ENCODE measurements at places on chromosomes 5 and 9. TPM values are rescaled to one million over a fixed set of nuclear protein-coding genes. Genes with fewer than 3 reads are reported as not detected.

Gene ORM2
- not detected for total RNA-seq

GRCh38 chr5:147512659-147513379 lies 3.0 kb upstream of the DPYSL3 start:
- no peak for DNase-seq

DNA sequence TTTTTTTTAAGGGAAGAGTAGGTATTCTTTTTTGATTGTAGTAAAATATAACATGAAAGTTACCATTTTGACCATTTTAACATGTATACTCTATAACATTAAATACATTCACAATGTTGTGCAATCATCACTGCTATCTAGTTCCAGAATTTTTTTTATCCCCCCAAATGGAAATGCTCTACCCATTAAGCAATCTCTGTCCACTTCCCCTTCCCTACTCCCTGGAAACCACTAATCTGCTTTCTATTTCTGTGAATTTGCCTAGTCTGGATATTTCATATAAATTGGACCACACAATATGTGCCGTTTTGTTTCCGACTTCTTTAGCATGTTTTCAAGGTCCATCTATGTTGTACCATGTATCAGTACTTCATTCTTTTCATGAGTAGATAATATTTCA lies 429.5 kb downstream of the TLE1 start:
- DNase-seq = no peak

DNA sequence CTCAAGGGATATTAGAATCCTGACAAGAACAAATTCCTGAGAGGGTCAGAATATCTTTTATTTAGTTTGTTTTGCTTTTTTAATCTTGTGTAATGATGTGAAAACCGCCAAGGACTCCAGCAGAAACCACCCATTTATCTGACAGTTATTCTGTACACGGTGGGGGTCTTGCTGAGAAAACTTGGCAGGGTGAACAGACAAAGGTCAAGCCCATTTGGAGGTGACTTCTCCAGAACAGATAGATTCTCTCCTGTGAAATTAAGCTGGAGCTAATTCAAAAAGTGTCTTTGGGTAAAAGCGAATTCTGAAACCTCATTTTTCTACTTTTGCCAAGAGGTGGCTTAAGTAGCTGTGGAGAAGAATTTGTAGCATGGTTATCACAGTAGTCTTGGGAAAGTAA lies 484.4 kb downstream of the SPOCK1 start:
- no peak for DNase-seq

GRCh38 chr9:117286245-117286644 lies 128.6 kb downstream of the ASTN2 start:
- DNase-seq = no peak

DNA sequence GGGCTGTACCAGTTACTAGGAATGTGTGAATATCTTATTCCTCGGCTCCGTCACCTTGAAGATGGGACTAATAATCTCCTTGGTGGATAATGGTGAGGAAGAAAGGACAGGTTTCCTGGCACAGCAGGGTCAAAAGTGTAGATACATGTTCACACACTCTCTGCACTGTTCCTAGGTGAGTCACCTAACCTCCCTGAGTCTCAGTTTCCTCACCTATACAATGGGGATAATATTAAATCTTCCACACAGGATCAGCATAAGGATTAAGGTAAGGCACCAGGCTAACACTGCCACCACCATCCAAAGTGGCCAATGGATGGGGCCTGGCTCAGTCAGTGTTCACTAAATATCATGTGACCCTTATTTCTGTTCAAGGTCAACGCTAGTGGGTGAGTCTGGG lies 66.9 kb downstream of the PSMB7 start:
- DNase-seq = peak; percentile 31

GRCh38 chr5:149421372-149421685 lies 42.2 kb upstream of the IL17B start:
- DNase-seq = no peak

- DNase-seq = no peak
Observed at GRCh38 chr5:145965804-145966203, 29.4 kb downstream of the SH3RF2 start.

Gene SPINK6
- total RNA-seq = 2.3 TPM

DNA sequence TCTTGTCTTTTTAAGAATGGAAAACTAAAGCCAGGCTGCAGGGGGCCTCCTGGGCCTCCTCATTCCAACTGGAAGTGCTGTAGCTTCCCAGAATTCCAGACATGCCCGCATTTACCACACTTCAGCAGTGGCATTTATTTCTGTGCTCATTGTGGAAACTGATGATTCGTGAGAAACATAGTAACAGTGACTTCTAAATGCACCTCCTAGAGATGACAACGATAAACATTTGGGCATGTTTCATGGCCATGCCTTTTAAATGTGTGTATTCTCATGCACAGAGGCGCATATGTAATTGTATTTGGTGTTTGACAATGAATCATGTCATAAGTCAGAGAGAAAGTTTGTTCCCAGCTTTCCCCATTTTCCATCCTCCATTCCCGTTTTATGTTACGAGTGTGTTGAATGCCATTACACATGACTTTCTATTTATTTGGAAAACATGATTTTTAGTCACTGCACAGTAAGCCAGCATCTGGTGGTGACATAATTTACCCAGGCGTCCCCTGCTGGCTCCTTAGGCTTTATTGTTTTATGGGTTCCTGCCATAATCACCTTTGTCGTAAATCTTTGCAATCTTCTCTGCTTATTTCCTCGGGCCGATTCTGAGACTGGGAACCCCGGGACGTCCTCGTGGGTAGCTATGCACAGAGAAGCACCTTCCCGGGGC lies 68.8 kb upstream of the FCN2 start:
- DNase-seq = no peak

GRCh38 chr9:132945186-132946130 lies 1.0 kb upstream of the TSC1 start:
- no peak for DNase-seq
